Activated T-cell treated with anti-CD3 and anti-CD28 coated beads for 1 hour (primary cell): ENCODE measurements at places on chromosomes 1 and 21.

- DNase-seq = no peak
Observed at GRCh38 chr1:222622765-222623164, 4.9 kb downstream of the MIA3 start.

DNA sequence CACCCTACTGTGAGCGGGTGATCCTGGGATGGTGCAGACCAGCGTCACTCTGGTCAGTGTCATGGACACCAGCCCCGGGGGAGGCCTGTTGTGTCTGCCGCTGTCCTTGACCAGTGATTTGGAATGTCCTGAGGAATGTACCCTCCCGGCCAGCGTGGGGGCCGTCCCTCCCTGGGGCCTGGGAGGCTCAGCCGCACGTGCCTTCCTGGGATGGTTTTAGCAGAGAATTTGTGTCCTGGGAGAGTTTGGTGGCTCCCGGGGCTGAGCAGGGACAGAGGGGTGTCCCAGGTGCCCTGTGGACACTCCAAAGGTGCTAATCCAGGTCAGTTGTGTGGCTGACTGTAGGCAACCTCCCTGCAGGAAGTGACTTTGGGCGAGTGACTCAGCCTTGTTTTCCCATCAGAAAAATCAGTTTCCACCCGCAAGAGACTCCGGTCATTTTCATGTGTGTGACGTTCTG lies 6.2 kb downstream of the ARHGEF16 start:
- no peak for DNase-seq

GRCh38 chr1:54401799-54402198 lies 4.4 kb downstream of the SSBP3 start:
- no peak for DNase-seq

GRCh38 chr1:248613742-248614141 lies 16.2 kb upstream of the OR2T10 start:
- DNase-seq = no peak

DNA sequence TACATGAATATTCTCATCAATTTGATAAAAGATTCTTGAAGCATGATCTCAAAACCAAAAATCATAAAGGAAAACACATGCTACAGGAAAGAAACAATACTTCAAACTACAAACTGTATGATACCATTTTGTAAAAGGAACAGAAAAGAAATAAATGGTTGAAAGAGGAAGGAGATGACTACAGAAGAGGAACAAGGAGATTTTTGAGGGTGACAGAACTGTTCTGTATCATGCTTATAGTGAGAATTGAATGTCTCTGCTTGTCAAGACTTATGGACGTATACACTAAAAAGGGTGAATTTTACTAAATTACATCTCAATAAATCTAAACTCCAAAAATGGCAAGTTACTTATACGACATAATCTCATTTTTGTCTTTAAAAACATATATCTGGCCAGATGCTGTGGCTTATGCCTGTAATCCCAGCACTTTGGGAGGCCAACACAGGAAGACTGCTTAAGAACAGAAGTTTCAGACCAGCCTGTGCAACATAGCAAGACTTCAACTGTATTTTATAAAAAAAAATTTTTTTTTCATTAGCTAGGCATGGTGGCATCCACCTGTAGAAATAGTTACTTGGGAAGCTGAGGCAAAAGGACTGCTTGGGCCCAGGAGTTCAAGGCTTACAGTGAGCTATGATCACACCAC lies 125.4 kb downstream of the EIF4G3 start:
- no peak for DNase-seq

GRCh38 chr1:175629318-175629694 lies 114.1 kb downstream of the TNR start:
- no peak for DNase-seq

- no peak for DNase-seq
Observed at GRCh38 chr1:6507037-6507428, 15.6 kb upstream of the PLEKHG5 start.

DNA sequence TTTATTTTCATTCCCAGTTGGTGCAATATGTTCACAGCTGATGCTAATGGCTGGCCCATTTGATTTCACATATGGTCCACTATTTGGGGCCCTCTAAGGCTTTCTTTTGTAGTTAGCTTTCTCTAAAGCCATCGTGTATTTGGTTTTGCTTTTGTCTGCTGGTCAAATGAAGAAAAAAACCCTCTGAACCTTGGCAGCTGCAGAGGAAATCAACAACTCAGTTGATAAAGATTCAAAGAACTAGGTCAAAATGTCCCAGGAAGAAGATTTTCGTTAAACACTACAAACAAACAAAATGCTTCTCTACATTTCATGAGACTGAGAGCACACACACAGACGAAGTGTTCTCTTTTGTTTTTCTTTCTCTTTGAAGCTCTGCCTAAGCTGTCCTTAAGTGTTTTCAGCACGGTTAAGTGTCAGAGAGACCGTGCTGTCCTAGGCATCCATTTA lies 655.0 kb downstream of the RWDD3 start:
- DNase-seq = no peak

GRCh38 chr21:43866260-43866629 lies 1.2 kb downstream of the AGPAT3 start:
- no peak for DNase-seq

DNA sequence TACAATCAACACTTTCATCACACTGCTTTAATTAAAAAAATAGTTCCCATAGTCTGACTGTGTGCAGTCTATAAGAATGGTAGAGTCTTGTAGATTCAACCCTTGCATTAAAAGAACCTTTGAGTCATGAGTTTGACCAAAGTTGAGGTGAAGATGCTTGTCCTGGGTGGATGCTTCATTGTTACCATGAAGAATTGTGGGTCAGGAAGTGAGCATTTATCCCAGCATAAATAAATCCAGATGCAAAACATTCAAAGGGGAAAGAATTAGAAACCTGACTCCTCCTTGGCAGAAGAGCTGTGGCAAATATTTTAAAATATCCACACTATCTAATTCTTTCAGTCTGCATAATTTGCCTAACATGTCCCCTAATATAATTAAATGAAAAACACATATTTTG lies 72.9 kb upstream of the SPAG17 start:
- DNase-seq = no peak

GRCh38 chr1:234542211-234542850 lies 63.4 kb upstream of the TARBP1 start:
- no peak for DNase-seq

DNA sequence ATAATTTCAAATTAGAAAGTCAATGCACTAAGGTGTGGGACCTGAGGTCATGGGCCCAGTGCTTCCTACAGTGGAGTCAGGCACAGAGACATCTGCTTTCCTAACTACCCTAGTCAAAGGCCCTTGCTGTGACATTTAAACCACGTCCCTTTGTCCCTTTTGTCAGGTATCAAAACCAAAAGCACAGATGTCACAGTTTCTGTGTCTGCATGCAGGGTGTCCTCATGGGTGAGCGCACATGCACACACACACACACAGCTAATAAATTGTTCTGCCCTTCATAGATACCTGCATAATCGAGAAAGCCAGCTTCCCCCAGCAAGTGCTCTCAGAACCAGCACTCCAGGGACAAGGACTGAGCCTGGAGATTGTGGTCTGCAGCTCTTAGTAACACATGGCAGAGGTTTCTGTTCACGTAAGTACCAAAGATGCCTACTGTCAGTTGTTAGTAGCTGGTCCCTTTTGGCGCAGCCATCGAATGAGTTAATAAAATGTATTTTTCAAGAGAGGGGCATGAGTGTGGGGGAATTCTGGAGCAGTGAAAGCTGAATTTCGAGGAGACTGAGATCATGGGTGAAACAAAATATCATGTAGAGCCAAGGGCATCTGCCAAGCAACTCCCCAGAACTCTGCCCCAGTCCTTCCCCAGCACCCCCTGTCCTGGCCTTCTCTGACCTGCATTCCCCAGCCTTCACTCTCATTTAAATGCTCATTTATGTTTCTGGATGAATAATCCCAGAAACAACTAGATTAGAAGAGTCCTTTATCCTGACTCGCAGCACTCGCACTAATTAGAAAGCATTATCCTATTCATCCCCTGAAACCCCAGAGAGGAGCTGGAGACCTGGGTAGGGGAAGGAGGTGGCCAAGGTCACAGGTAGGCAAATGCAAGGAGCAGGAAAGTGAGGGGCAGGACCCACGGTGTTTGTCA lies 25.5 kb downstream of the TNR start:
- DNase-seq = no peak

DNA sequence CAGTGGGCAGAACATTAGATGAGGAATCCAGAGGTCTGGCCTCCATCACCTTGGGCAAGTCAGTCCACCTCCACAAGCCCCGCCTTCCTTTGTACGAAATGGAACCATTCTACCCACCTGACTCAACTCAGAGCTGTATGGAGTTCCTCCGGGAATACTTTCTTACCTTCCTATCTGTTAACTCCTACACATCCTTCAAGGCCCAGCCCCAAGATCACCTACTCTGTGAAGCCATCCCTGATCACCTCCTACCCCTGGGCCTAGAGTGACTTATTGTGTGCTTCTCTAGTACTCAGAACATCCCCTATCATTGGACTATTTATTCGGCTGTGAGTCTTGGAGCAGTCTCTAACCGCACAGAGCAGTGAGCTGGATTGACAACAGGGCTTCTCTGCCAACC lies 66.7 kb downstream of the GLIS1 start:
- DNase-seq = no peak
